ENCODE measurements at places on chromosomes 2 and 18. TPM values are rescaled to one million over a fixed set of nuclear protein-coding genes. Genes with fewer than 3 reads are reported as not detected.

- no peaks in the 10 kb centered on the region for H3K27me3 ChIP-seq
- no peak for DNase-seq
- H3K4me1 ChIP-seq, result peaks cover 2% of the 10 kb centered on the region
- no peaks in the 10 kb centered on the region for H3K36me3 ChIP-seq
- H3K27ac ChIP-seq, result no peak overlapping the region
- no peak overlapping the region for H3K4me3 ChIP-seq
These were observed 282.4 kb upstream of the CHAC2 start for GRCh38 chr2:53485021-53485728.

DNA sequence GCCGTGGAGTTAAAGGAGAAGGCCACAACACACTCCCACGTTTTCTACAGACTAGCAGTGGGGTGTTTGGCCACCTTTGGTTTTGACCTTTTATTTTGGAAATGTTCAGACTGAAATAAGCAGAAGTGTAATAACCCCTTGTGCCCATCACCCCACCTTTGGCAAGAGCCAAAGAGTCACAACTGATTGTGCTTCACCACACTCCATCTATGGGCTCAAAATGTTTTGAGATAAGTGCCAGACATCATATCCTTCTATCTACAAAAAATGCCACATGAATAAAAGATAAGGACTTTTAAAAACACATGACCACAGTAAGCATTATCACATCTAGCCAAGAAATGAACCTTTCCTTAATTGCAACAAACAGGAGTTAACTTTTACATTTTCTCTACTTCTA is 9.9 kb upstream of the GPR35 start:
- DNase-seq, result no peak
- H3K36me3 ChIP-seq, result no peaks in the 10 kb centered on the region
- H3K4me3 ChIP-seq, result no peak overlapping the region
- H3K27me3 ChIP-seq, result no peaks in the 10 kb centered on the region
- no peak overlapping the region for H3K27ac ChIP-seq
- H3K4me1 ChIP-seq, result no peaks in the 10 kb centered on the region

GRCh38 chr2:39782591-39782990 is 3.5 kb upstream of the THUMPD2 start:
- H3K27ac ChIP-seq, result no peak overlapping the region
- no peaks in the 10 kb centered on the region for H3K36me3 ChIP-seq
- peaks cover 15% of the 10 kb centered on the region for H3K4me1 ChIP-seq
- H3K27me3 ChIP-seq, result no peaks in the 10 kb centered on the region

- no peaks in the 10 kb centered on the region for H3K27me3 ChIP-seq
- H3K36me3 ChIP-seq, result no peaks in the 10 kb centered on the region
- no peak overlapping the region for H3K27ac ChIP-seq
- H3K4me3 ChIP-seq, result no peak overlapping the region
These were observed 54.9 kb upstream of the CAPN13 start for GRCh38 chr2:30862054-30862651.

Gene STK39
- 13.4 TPM for total RNA-seq

Gene FER1L5
- total RNA-seq, result under 0.01 TPM

Gene CYP27A1
- total RNA-seq, result 30.1 TPM

Measured in sigmoid colon (tissue), 7 donors.